ENCODE measurements at places on chromosomes 2 and 18.
A peak's percentile ranks its signal among the peaks of the same experiment; 100 is the strongest.

GRCh38 chr18:42545825-42546224 lies 569.7 kb downstream of the RIT2 start:
- DNase-seq, result no peak

GRCh38 chr2:216949700-216950413 lies 90.0 kb upstream of the TNP1 start:
- DNase-seq, result no peak

DNA sequence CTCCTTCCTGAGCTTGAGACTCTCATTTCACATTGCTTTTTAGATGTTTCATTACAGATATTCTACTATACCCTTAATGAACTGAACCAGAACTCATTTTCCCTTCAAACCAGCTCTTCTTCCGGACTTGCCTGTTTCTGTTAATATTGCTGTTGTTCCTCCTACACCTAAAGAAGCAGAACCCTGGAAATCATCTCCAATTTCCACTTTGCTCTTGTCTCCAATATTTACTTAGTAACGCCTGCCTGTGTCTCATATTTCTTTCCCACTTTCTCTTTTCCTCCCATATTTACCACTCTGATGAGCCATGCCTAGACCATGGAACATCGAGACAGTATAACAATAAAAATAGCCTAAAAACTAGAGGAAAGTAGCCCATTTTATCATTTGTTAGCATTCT lies 17.9 kb upstream of the GMCL1 start:
- no peak for DNase-seq

DNA sequence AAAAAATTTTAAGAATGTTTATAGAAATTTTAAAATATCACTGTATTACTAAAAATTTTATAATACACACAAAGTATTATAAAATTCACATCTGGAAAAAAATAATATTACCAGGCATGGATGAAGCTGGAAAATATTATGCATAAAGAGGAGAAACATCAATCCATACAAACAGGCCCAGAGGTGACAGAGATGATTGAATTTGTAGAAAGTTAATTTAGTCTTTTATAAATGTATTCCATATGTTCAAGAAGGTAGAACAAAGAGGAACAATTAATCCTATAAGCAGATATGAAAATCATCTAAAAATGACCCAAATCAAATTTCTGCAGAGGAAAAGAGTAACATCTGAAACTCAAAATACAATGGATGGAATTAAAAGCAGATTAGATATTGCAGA lies 605.2 kb upstream of the CELF4 start:
- no peak for DNase-seq

DNA sequence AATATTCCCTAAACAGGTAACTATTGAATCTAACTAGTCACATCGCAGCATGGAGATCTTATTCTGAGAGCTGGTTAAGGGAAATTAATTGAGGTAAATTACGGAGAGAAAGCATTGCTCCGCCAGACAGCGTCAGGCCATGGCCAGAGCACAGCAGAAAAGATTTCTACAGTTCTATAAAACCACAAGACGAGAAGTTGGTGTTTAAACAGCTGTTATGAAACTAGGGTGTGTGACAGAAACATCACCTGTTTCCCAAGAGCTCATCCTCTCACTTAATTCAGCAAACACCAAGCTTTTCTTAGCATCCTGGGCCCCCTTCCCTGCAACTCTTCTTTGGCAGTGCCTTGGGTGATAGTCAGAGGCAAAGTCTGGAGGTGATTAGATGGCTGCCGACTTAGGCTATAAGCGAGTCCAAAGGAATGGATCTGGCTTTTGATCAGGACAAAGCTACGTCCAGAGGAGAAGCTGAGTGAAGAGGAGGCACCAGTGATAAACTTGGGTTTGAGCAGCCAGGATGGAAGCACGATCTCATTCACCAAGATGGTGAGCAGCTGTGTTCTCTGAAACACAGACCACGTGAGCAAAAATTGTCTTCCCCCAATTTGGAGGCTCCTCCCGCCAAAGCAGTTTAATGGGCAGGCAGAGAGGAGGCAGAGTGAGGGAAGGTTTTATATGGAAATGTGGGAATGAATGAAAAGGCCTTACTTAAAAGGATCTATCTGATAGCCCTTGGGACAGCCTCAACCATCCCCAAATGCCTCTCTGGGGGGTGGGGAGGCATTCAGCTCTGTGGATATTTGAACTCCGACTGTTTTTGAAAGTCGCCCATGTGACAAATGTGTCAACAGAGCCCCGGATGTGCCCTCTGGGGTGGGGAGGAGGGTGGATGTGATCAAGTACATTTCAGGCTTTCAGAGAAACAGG lies 57.8 kb downstream of the PKDCC start:
- peak; percentile 73 for DNase-seq

DNA sequence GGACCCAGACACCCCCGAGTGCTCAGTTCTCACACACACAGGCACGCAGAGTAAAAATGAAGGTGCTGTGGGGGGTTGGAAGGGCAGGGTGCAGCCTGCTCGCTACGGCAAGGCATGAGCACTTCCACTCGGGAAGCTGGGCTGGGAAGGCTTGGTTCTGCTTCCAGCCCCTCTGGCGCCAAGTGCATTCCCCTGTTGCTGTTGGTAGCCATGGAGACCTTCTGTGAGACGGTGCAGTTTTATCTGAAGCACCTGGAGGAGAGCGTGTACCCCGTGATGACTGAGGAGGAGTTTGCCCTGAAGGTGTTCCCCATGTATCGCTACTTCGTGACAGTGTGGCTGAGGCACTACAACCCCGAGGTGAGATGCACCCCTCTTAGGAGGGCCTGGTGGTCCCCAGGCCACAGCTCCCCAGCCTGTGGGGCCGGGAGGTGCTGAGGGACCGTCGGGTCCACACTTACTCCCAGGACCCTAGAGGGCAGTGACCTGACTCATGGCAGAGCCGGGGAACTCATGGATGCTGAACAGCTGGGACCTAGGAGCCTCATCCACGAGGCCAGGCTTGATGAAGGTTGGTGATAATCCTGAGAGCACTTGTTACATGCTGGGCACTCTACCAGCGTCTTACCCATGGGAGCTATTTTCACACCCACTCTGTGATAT lies 15.5 kb downstream of the MROH2A start:
- no peak for DNase-seq

DNA sequence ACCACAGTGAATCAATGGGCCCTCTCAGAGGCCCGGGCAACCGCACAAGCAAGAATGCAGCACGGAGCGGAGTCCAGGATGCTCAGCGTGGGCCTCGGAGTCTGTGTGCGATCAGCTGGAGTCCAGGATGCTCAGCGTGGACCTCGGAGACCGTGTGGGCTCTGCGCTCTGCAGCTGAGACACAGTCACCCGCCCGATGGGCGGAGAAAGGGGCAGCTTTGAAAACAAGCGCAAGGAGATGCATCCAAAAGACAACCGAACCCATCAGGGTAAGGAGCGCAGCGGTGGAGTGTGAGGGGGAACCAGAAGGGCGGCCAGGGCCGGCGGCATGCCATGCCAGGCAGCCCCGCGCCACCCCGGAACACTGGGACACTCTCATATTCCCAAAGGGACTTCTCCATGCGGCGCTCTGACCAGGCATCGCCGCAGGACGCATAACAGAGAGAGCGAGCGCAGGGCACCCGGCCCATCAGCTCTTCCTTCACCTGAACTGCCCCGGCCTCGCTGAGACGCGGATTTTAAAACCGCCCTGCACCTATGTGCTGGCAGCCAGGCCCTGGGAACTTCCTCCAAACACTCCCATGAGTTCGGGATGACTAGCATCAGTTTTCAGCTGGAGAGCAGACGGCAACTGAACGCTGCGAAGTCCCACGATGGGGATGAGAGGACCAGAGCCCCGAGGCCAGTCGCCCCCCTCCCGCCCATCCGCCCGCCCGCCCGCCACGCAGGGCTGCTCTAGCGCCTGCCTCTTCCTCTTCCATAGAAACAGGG lies 44.7 kb downstream of the MC5R start:
- no peak for DNase-seq

- no peak for DNase-seq
Measured at GRCh38 chr2:40208463-40208862, 243.4 kb downstream of the SLC8A1 start.

DNA sequence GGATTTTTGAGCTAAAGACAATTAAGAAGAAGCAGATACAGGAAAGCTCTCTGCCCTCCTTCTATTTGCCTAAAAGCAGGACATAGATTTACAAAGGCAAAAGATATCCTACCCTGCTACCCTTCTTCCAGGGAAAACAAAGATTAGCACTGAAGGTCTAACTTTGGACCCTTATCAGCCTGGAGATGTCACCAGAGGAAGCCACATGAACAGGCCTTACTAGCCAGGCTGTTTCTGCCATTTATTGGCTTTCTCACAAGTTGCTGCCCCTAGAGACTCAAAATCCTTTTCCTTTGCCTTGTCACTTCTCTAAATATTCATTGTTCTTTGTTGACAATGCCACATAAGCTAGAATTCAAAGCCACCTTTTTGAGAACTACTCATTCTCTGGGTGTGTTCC lies 147.3 kb downstream of the B3GNT2 start:
- DNase-seq, result no peak

GRCh38 chr18:32920796-32921787 lies 148.3 kb upstream of the KLHL14 start:
- no peak for DNase-seq

GRCh38 chr18:22114526-22115321 lies 54.7 kb upstream of the GATA6 start:
- DNase-seq, result no peak

DNA sequence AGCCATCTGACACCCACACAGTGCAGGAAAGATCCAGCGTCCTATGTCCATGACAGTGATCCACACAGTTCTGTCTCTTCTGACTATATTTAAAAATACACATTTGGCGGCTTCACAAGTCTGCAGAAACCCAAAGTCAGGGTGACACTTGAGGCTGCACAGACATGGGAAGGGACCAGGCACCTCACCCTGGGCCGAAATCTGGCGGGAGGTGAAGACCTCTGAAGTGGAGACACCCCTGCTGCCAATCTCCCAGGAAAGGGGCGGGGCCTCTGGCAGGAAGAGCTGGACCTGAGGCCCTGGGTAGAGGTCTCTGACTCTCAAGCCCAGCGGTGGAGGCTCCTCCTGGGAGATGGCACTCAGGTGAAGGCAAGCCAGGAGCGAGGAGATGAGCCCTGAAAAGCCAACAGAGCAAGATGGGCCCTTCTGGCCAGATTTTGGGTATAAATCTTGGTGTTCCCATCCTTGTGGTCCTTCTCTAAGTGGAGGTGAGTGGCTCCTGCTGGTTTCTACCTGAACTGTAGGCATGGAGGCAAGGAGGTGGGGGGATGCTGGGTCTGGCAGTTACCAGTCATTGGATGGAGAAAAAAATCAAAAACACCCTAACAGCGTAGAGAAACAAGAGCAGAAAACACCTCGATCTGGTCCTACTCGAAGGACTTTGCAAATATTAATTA lies 248.4 kb downstream of the HDAC4 start:
- DNase-seq, result no peak

DNA sequence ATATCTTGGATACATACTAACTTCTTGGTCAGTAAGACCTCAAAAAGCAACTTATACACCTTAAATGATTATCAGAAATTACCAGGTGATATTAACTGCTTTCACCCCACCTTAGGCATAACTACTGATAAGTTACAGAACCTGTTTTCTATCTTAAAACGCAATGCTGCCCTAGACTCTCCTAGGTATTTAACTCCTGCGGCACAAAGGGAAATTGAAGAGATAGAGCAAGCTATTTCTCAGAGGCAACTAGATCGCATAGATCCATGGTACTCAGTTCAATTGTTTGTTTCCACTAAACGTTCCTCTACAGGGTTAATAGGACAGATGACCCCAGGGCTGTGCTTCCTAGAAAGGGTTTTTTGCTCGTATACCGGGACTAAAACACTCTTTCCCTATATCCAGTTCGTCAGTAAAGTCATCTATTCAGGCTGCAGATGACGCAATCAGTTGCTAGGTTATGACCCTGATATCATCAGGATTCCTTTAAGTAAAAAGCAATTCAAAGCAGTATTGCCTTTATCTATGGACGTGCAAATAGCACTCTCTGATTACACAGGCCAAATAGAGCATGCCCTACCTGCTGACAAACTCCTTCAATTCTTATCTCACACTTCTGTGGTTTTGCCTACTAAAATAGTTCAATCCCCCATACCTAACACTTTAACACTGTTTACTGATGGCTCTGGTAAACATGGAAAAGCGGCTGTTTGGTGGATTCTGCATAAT lies 62.3 kb upstream of the MYO3B start:
- no peak for DNase-seq

GRCh38 chr2:209938906-209939305 lies 63.5 kb upstream of the RPE start:
- DNase-seq, result no peak

DNA sequence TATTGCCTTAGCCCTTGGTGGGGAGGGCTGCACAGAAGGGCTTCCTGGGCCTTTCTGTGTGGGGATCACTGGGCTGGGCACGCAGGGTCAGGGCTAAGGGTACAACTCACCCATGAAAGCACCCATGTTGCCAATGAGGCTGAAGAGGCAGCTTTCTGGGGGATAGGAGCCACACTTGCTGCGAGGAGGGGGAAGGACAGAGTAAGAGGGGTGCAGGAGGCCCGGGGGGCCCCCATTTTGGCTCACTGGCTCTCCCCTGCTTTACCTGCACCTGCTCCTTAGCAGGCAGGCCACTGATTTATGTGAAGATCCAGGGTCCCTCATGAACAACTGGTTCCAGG lies 2.3 kb downstream of the TMEM150A start:
- DNase-seq, result no peak

GRCh38 chr2:101355401-101356054 lies 31.8 kb downstream of the CREG2 start:
- DNase-seq, result no peak

DNA sequence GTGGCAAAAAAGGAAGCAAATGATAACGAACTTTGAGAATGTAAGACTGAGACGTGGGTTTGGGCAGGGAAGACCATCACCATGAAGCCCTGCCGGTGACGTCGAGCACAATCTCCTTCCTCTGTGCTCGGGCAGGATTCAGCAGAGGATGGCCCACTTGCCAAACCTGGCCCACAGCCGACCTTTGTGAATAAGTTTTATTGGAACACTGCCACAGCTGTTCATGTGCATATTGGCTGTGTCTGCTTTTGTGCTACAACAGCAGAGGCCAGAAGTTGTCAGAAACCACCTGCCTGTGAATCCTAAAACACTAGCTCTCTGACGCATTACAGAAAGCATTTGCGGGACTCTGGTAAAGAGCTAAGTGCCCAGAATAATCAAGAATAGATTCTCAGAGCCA lies 223.9 kb downstream of the MYT1L start:
- DNase-seq, result no peak

DNA sequence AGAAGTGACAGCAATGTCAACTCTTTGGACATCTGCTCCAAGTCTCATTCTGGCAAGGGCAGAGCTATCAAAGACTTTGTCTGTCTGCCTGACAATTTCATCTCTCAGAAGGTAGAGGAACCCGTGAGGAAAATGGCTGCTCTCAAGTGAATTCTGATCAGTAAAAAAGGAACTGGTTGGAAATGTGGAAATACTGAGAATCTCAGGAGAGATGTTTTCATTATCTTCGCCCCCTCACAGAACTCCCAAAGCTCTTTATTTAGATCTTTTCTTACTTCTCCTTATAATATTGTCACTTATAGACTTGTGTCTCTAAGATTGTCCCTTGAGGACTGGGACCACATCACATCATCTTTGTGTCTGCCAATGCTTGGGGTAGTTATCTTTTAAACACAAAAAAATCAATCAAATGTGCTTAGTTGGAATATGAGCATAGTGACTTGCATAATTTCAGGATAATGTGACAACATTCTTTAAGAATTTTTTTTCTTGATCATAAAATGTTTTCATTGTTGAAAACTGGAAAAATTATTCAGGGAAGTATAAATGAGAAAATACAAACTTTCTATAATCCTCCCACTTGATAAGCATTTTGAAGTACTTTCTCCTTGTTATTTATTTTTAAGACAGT lies 68.2 kb upstream of the ITGB6 start:
- DNase-seq, result no peak

- no peak for DNase-seq
Measured at GRCh38 chr2:234989183-234989701, 37.4 kb downstream of the SH3BP4 start.

Measured in T-helper 17 cell (primary cell).